ENCODE measurements at places on chromosomes 5 and 9.

GRCh38 chr5:122172207-122172606, 42.9 kb downstream of the ZNF474 start:
- DNase-seq = no peak

DNA sequence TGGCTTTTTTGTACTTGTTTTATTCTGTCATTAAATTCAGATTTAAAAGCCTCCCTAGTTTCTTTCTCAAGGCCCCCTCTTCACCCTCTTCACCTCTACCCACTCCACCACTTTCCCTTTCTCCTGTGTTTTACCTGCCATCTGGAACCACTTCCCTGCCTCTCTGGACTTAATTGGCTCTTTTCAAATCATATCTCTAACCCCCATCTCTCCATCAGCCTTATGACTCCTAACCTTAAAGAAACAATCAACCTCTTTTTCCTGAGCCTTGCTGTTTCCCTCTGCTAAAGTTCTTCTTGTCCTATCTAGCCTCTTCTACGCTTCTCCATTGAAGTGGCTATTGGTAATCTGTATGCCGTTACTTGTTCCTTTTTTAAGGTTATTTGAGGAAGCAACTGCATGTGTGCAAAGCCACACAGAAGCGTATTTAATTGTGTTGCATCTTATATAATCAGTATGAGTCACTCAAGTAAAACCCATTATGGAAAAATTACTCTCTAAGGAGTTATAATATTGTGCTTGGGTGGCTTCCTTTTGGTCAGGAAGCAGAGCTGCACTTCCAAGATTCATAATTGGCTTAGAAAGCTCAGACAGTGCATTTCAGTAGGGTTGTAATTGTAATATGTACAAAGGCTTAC, 653.6 kb upstream of the ITGA1 start:
- DNase-seq = no peak

- DNase-seq = no peak
These were observed 832 bp downstream of the EIF4EBP3 start for GRCh38 chr5:140548300-140548688.

DNA sequence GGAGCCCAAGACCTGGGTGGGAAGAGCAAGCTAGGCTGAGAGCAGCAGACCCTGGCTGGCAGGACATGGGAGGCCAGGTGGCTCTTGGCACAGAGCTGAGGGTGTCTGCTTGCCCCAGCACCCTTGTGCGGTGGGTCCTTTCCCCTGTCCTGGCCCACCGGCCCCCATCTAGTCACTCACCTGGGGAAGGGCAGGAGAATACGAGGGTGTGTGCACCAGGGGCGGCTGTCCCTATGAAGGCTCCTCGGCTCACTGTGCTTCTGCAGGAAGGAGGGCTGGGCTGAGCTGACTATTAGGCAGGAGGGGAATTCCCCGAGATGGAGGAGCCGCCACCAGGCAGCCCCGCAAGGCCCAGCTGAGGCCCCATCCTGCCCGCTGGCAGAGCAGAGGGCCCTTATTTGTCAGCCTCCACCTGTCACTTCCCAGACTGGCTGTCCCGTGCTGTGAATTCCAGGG, 6.1 kb upstream of the TNIP1 start:
- no peak for DNase-seq

- DNase-seq = no peak
These were observed 78.5 kb downstream of the SPTLC1 start for GRCh38 chr9:92036756-92037155.

GRCh38 chr9:79940919-79941318, 369.2 kb downstream of the TLE4 start:
- no peak for DNase-seq

DNA sequence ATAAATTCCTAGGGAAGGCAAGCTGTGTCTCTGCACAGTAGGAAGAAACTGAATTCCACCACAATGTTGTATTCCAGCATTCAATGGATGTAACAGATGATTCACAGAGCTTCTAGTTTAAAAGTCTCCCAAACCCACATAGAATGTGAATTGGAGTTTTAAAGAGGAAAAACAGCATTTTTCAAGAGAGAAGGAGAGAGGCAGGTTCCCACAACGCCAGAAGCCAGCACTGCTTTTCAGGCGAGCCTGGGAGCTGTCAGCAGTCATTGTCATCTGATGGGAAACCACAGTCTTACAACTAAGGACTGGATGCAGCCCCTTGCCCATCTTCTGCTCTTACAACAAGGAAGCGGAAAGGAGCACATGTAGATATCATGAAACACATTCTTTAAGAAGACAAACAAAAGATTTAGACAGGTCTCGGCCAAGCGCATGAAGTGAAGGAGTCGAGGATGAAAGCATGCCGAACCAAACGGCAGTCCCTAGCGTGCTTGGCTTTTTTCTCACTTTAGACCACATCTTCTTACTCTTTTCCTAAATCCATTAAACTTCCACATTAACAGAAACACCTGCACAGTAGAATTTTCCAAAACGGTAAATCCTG, 638 bp downstream of the DIRAS2 start:
- no peak for DNase-seq

- DNase-seq = no peak
These were observed 41.0 kb upstream of the SLC12A7 start for GRCh38 chr5:1152771-1153282.

DNA sequence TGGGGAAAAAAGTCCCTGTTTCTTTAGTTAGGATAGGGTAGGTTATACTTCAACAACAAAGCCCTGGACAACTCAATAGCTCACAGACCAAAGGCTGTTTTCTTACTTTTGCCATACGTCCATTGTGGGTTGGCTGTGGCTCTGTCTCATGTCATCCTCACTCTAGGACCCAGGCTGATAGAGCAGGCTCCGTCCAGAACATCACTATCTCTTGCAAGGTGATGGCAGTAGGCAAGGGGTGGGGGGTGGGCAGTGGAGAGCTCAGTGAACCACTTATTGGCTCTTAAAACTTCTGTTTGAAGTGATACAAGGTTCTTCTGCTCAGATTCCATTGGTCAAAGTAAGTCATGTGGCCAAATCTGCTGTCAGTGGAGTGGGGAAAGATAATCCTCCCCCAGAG, 126.4 kb downstream of the CMYA5 start:
- no peak for DNase-seq

GRCh38 chr9:110048976-110049698, 158.8 kb downstream of the C9orf152 start:
- DNase-seq = peak; percentile 60

DNA sequence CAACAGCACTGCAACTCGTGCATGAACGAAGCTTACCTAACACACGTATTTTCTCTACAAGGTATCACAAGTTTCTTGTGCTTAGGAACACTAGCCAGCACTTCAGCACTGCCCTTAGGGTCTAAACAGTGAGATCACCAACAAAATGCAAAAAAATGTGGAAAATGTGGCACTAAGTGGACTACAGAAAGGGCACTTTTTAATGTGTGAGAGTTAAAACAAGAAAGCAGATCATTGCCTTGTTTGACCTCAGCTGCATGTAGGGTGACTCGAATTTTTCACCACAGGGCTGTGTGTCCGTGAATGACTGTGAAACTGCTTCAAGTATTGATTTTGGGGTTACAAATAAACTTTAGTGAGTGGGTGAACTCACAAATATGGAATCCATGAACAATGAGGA, 90.5 kb downstream of the MARCHF3 start:
- no peak for DNase-seq

DNA sequence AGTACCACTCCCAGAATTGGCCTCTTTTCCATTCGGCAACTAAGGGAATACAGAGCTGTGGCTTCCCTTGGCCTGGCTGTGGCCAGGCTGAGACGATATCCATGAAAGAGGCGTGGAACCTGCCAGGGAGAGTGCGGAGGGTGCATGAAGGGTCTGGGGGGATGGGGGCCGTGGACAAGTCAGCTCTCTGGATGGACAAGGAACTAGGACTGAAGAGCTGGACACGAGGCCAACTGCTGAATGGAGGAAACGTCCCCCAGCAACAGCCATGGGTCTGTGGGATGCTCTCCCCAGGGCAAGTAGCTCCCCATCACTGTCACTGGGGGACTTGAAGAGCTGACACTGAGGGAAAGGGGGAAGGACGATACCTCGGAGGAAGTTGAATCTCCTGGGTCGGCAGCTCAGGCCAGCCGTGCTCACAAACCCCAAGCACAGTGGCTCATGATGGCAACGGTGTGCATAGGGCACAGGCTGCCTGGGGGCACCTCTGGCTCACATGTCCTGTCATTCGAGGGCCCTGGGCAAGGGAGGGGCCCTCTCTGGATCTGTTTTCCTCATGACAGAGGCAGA, 4.1 kb upstream of the OLFM1 start:
- DNase-seq = no peak

DNA sequence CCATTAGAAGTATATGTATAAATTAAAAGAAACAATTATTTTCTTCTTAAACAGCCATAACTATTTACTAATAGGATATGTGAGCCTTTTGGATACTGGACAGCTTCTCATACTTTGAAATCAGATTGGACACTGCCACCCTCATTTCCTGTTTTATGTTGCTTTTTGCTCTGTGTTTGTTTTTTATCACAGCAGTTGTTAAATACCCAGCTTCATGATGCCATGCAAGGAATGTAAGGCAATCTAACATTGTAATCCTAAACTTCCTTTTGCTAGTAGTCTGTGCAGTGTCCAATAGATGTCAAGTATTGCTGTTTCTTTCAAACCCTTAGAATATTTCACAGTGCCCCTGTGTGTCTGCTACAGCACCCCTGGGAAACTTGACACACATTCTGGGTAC, 56.2 kb downstream of the CNTLN start:
- no peak for DNase-seq

GRCh38 chr9:11159318-11159862, 546.6 kb upstream of the PTPRD start:
- no peak for DNase-seq

GRCh38 chr5:103057208-103058130, 62.5 kb downstream of the GIN1 start:
- DNase-seq = no peak

GRCh38 chr5:73899055-73899454, 273.1 kb downstream of the ARHGEF28 start:
- no peak for DNase-seq

GRCh38 chr5:37226377-37226776, 22.8 kb downstream of the CPLANE1 start:
- DNase-seq = no peak

GRCh38 chr5:172648755-172649154, 7.7 kb downstream of the NEURL1B start:
- DNase-seq = no peak

DNA sequence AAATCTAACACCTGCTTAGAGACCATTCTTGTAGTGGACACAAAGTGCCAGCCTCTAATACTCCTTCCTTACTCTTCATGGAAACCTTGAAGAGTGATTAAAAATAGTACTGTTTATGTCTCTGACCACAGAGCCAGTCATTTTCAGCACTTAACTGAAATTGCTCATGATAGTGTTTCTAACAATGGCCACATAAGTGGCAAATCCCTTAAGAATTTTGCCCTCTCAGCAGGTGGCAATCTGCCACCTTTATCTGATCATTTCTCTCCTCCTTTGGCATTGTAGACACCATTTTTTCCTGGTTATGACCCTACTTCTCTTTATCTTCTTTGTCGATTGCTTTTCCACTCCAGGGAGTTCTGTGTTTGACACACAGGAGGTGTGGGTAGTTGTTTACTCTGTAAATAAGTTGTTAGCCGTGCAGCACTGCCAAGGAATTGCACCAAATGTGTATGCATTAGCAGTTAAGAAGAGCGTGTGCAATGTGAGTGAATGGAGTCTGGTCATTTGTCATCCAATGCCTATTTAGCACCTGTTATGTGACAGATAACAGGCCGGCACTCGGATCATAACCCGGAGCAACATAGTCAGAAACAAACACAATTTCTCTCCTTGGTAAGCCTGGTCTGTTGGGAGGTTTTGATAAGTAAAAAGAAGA, 36.8 kb upstream of the STARD4 start:
- DNase-seq = no peak

DNA sequence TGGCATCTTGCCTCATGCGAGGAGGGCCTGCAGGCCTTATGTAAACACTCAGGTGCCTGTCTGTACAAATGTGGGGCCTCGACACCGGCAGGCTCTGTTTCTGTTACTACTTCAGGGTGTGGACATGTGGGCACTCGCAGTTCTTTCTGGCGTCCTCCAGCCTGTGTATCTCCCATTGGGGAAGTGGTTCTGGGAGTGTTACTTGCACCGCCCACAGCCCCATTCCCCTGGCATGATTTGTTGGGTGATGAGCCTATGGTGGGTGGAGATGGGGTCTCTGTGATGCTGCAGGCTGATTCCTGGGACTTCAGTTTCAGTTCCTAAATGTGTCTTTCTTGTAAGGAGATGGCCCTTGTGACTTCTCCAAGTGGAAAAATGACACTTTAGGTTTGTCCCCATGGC, 82.1 kb upstream of the PITX1 start:
- no peak for DNase-seq

GRCh38 chr5:149206524-149207141, 65.0 kb upstream of the AFAP1L1 start:
- peak; percentile 28 for DNase-seq

DNA sequence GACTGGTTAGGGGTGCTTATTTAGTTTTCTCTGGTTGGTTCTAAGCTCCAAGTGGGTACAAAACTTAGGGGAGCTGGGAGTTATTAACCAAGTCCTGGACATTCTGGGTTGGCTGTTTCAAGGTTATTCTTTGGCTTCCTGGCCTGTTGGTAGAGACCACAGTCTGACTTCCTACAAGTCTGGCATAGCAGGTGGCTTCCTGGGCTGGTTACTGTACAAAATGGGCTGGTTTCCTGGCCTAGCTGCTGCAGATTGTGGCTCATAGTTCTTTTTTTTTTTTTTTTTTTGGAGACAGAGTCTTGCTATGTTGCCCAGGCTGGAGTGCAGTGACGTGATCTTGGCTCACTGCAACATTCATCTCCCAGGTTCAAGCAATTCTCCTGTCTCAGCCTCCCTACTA, 46.3 kb upstream of the BARHL1 start:
- DNase-seq = no peak

DNA sequence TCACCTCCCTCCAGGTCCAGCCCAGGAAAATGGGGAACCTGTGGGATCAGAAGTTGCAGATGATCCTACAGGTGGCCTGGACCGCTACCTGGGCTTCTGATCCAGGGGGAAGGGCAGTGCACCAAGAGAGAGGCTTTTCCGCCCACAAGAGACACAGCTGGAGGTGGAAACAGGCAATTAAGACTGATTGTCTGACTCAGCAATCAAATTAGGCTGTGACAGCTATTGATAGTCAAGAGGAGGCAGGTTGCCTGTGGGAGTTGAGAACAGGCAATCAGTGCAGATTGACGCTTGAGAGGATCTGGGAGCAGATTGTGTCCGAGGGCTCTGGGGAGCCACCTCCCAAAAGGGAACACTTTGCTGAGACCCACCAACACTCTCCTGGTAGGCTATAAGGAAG, 71.1 kb upstream of the SLC44A1 start:
- DNase-seq = peak; percentile 49

GRCh38 chr5:71589903-71590302, 2.8 kb downstream of the MCCC2 start:
- no peak for DNase-seq
